Activated CD8-positive, alpha-beta memory T cell treated with anti-CD3 and anti-CD28 coated beads, Interleukin-2, amount 50 U/mL, for 4 hours (primary cell): ENCODE measurements at places on chromosomes 6 and 20.

- DNase-seq, result peak; percentile 35
Measured at GRCh38 chr20:38725931-38726803, 1.9 kb downstream of the SLC32A1 start.

GRCh38 chr20:57262301-57262700 is 4.1 kb downstream of the BMP7 start:
- DNase-seq, result no peak

- DNase-seq, result no peak
Measured at GRCh38 chr6:36692861-36693702, 4.5 kb upstream of the RAB44 start.

DNA sequence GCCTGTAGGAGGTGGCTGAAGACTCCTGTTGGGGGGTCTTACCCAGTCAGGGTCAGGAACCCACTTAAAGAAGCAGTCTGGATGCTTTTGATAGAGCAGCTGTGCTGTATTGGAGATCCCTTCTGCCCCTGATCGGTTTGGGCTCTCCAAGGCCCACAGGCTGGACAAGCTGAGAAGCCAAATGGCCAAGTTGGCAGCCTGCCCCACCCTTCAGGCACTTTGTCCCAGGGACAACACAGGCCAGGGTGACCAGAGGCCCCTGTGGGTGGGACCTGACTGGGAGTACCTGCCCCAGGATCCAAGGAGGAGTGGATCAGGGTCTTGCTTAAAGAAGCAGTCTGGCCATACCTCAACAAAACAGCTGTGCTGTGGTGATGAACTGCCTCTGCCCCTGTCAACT is 48.4 kb downstream of the ZC2HC1B start:
- no peak for DNase-seq

- no peak for DNase-seq
Measured at GRCh38 chr6:37011656-37012378, 6.4 kb downstream of the FGD2 start.

DNA sequence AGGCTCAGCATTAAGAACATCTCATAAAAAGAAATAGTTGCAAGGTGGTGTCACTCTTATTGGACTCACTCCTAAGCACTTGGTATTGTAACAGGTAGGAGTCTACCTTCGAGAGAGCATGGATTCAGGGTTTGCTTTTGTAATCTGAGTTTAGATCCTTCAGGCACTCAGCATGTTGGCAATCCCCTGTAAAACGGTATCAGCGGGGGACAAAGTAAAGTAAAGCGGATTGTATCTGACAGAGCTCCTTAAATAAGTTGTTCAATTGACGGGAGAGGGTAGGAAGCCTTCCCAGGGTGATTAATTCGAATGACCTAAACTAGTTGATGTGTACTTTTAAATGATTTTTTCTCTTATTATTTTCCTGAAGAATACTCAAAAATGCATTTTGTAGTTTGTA is 869.8 kb upstream of the EPHA7 start:
- DNase-seq, result no peak

DNA sequence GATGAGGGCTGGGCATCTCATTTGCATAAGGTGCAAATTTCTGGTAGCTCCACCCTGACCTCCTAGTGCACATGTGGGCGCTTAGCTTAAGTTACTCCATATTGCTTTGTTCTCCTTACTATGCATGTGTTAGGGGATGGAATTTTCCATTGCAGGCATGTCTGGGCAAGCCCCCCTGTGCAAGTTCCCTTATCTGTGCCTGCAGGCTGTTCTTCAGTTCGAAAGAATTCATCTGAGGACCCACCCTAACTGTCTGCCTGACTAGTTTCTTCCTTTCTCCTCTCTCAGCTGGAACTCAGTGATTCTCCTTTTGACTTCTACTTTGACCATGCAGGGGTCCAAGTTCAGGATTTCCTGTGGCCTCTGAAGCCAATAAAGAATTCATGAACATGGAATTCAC is 30.2 kb downstream of the CCDC170 start:
- no peak for DNase-seq
